NB4 (cell line): ENCODE measurements at places on chromosomes 13 and 19.

DNA sequence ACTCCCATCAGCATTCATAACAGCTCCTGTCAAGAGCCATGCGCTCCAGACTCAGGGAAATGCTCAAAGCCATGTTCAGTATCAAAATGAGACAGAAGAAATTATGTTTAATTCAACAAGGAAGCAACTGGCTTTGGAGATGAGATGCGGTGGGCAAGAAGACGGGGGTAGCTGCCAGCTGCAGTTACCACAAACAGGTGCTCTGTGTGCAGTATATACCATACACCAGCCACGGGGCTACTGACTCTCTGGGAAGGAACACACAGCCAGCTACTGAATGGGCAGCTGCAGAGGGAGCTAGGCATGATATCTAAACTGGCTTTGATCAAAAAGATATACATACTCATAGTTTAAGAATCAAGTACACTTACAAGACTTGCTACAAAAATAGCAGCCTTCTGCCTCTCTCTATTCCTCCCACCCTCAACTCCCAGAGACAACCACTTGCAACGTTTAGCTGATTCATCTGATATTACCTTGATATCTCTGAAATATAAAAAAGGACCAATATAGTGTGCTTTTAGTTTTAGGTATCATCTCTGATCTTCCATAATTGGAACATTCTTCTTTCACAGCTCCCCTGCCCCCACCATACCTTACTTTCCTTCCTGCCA, 593.0 kb downstream of the UQCRFS1 start:
- no peak for DNase-seq

DNA sequence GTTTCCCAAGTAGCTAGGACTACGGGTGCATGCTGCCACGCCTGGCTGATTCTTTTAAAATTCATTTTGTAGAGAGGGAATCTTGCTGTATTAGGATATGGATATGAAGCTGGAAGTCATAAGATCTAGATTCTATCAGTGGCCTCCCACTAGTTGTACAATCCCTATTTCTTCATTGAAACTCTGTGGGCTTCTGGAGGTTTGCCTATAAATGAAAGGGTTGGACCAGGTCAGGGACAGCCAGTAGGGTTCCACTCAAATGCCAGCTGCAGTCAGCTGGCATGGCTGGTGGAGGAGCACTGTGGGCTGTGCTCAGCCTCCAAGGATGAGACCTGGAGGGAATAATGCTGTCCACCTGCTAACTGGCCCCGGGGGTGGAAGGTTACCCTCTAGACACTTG, 110.2 kb upstream of the GJB6 start:
- DNase-seq: no peak

- DNase-seq: no peak
Measured at GRCh38 chr13:51009597-51009996, 100.0 kb downstream of the RNASEH2B start.

- no peak for DNase-seq
Measured at GRCh38 chr19:2615782-2616181, 86.7 kb downstream of the GNG7 start.

GRCh38 chr19:33207903-33208302, 13.8 kb downstream of the LRP3 start:
- no peak for DNase-seq

- peak; percentile 58 for DNase-seq
Measured at GRCh38 chr13:40787062-40787461, 2.3 kb upstream of the SLC25A15 start.

- DNase-seq: no peak
Measured at GRCh38 chr19:36115453-36116343, at the start of gene TBCB. TSS of gene TBCB (plus strand) at chr19:36115468. CDS start at chr19:36115561, 93 bp downstream.

GRCh38 chr19:1767464-1767933, 14.2 kb downstream of the ONECUT3 start:
- DNase-seq: peak; percentile 78

- no peak for DNase-seq
Measured at GRCh38 chr13:71634602-71635443, 232.2 kb downstream of the DACH1 start.

- DNase-seq: no peak
Measured at GRCh38 chr13:62336507-62336906, 920.9 kb upstream of the PCDH20 start.

- DNase-seq: no peak
Measured at GRCh38 chr13:30431269-30431940, 9.1 kb downstream of the UBE2L5 start.
